Colonic mucosa (tissue), 4 donors: ENCODE measurements at places on chromosomes 16 and 17. TPM values are rescaled to one million over a fixed set of nuclear protein-coding genes. Genes with fewer than 3 reads are reported as not detected.

- DNase-seq, result no peak
- H3K36me3 ChIP-seq, result no peaks in the 10 kb centered on the region
- H3K4me3 ChIP-seq, result no peak overlapping the region
- H3K27ac ChIP-seq, result no peak overlapping the region
Measured at GRCh38 chr17:48066656-48067055, 18.5 kb downstream of the NFE2L1 start.

DNA sequence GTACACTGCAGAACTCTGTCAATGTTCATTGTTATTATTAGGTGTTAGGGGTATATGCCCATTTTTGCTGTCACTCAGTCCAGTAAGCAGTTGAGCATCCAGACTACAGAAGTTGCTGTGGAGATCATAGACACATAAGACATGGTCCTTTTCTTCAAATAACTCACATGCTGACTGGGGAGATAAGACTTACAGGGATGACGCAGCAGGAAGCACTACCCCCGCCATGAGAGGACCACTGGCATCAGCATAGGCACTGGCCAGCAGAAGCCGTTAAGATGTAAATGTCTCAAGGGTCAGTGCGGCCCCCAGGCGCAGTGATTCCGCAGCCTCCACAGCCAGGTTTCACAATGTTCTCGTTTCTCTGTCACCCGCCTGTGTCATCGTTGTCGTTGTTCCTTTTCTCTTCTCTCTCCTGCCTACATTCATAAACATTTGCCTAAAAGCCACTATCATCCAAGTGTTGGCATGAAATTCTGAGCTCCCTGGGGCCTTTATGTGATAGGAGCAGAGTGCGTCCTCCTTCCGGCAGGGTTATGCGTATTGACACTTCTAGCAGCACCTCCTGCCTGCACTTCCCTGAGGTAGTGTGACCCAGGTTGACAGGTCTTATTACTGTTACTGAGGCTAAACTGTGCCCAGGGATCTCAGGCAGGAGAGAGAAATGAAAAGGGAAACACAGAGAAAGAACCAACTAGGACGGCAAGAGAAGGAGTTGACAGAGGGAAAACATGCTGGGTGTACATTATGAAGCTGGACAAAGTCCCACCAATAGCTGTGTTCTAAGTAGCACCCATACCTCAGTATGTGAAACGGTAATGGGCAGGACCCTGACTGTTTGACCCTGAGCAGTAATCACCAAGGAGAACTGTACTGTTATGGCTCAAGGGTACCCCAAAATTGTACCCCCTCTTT lies 17.9 kb downstream of the TANGO6 start:
- no peaks in the 10 kb centered on the region for H3K27me3 ChIP-seq
- no peak overlapping the region for H3K4me3 ChIP-seq
- no peaks in the 10 kb centered on the region for H3K4me1 ChIP-seq
- H3K27ac ChIP-seq, result no peak overlapping the region

- H3K27ac ChIP-seq, result no peak overlapping the region
- H3K27me3 ChIP-seq, result no peaks in the 10 kb centered on the region
- H3K36me3 ChIP-seq, result no peaks in the 10 kb centered on the region
- no peak overlapping the region for H3K4me3 ChIP-seq
- no peak for DNase-seq
Measured at GRCh38 chr16:57944970-57945739, 25.8 kb downstream of the CNGB1 start.

Gene TUBB3
- total RNA-seq, result 3.2 TPM

Gene TBC1D26
- not detected for total RNA-seq

Gene PERCC1
- 0.27 TPM for total RNA-seq

Gene CA4
- total RNA-seq, result 111 TPM

Gene GNG13
- total RNA-seq, result 0.24 TPM
